ENCODE measurements at places on chromosomes 4 and X.

- H3K36me3 ChIP-seq, result no peaks in the 10 kb centered on the region
- H3K4me3 ChIP-seq, result no peak overlapping the region
- H3K27ac ChIP-seq, result no peak overlapping the region
- no peaks in the 10 kb centered on the region for H3K27me3 ChIP-seq
- DNase-seq, result no peak
- no peaks in the 10 kb centered on the region for H3K4me1 ChIP-seq
Observed at GRCh38 chr4:16579866-16580265, 318.6 kb downstream of the LDB2 start.

- no peak for DNase-seq
- no peaks in the 10 kb centered on the region for H3K4me1 ChIP-seq
- no peak overlapping the region for H3K4me3 ChIP-seq
- no peaks in the 10 kb centered on the region for H3K27me3 ChIP-seq
- H3K27ac ChIP-seq, result no peak overlapping the region
- H3K36me3 ChIP-seq, result no peaks in the 10 kb centered on the region
Observed at GRCh38 chr4:15912961-15913630, 25.4 kb downstream of the FGFBP1 start.

GRCh38 chr4:13548059-13548983 is 4.0 kb upstream of the NKX3-2 start:
- no peaks in the 10 kb centered on the region for H3K36me3 ChIP-seq
- peaks cover 5% of the 10 kb centered on the region for H3K4me1 ChIP-seq
- H3K4me3 ChIP-seq, result peak overlapping the region; percentile 65
- H3K27me3 ChIP-seq, result no peaks in the 10 kb centered on the region
- H3K27ac ChIP-seq, result peak overlapping the region; percentile 62
- peak; percentile 57 for DNase-seq

- DNase-seq, result no peak
- no peaks in the 10 kb centered on the region for H3K36me3 ChIP-seq
- no peak overlapping the region for H3K27ac ChIP-seq
Observed at GRCh38 chr4:58061967-58062366, 951.8 kb upstream of the IGFBP7 start.

- H3K27ac ChIP-seq, result no peak overlapping the region
- no peak for DNase-seq
- no peaks in the 10 kb centered on the region for H3K36me3 ChIP-seq
- H3K27me3 ChIP-seq, result no peaks in the 10 kb centered on the region
- H3K4me3 ChIP-seq, result no peak overlapping the region
- no peaks in the 10 kb centered on the region for H3K4me1 ChIP-seq
Observed at GRCh38 chrX:47480576-47480975, 2.4 kb downstream of the ZNF41 start.

DNA sequence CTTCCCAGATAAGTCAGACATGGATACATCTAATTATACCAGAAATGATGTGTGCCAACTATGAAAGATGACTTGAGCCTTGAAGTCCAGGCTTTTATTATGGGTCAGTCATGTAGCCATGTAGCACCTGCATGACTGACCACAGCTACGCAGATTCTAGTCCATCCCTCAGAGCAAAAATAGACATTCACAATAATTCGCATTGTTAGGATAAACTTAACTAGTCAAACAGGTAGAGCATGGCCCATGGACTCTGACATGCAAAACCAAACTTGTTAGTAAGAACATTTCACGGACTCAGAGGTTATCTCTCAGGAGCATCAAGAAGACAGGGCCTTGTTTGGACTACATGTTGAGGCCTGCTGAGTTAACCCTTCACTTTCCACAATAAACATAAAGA is 132.6 kb downstream of the PWWP3B start:
- no peak overlapping the region for H3K4me3 ChIP-seq
- no peak for DNase-seq

GRCh38 chr4:52107745-52108144 is 56.6 kb downstream of the SPATA18 start:
- no peak overlapping the region for H3K27ac ChIP-seq
- no peaks in the 10 kb centered on the region for H3K27me3 ChIP-seq
- peaks cover 18% of the 10 kb centered on the region for H3K4me1 ChIP-seq
- H3K4me3 ChIP-seq, result no peak overlapping the region

- no peak overlapping the region for H3K27ac ChIP-seq
- H3K4me3 ChIP-seq, result no peak overlapping the region
- no peaks in the 10 kb centered on the region for H3K27me3 ChIP-seq
- no peak for DNase-seq
Observed at GRCh38 chr4:164725066-164725465, 28.9 kb upstream of the SMIM31 start.

DNA sequence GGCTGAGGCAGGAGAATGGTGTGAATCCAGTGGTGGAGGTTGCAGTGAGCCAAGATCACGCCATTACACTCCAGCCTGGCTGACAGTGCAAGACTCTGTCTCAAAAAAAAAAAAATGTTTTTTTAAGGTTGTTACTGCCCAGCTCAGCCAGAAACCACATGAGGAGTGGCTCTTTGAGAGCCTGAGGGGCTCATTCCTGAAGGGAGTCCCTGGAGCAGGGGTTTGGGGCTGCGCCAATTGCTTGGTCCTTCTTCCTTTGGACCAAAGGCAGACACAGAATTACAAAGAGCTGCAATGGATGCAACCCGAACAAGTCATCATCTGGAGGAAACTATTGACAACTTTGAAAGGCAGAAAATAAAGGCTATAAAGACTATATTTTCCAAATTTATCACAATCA is 60.6 kb upstream of the WWC2 start:
- peaks cover 3% of the 10 kb centered on the region for H3K27me3 ChIP-seq
- H3K36me3 ChIP-seq, result no peaks in the 10 kb centered on the region
- no peak overlapping the region for H3K4me3 ChIP-seq
- H3K4me1 ChIP-seq, result no peaks in the 10 kb centered on the region
- no peak overlapping the region for H3K27ac ChIP-seq
- DNase-seq, result no peak

- no peak overlapping the region for H3K4me3 ChIP-seq
- H3K4me1 ChIP-seq, result no peaks in the 10 kb centered on the region
- DNase-seq, result no peak
- H3K27me3 ChIP-seq, result no peaks in the 10 kb centered on the region
Observed at GRCh38 chr4:128930051-128930450, 120.6 kb downstream of the JADE1 start.

DNA sequence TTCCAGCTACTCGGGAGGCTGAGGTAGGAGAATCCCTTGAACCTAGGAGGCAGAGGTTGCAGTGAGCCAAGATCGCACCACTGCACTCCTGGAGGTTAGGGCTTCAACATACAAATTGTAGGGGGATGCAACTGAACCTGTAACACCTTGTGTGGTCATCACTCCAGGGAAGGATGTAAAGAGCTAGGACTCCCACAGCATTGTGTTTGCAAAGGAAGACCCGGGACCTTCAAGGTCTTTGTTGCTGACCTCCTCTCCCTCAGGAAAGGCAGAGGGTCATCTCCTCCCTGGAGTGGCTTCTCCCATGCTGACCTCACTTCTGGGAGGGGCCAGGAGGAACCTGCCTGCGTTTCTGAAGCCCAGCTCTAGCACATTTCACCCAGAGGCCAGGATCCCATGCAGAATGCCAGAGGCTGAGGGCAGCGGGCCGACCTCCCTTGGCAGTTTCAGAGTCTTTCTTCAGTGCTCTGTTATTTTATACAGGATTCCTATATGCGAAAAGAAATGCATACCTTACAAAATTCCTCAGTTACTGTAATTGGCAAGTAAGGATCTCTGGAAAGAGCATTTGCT is 80.2 kb downstream of the HTRA3 start:
- H3K4me3 ChIP-seq, result no peak overlapping the region
- H3K27ac ChIP-seq, result no peak overlapping the region
- no peaks in the 10 kb centered on the region for H3K4me1 ChIP-seq
- no peak for DNase-seq

- no peaks in the 10 kb centered on the region for H3K27me3 ChIP-seq
- H3K4me1 ChIP-seq, result peaks cover 6% of the 10 kb centered on the region
- peak; percentile 93 for DNase-seq
- H3K4me3 ChIP-seq, result no peak overlapping the region
- H3K27ac ChIP-seq, result no peak overlapping the region
Observed at GRCh38 chr4:4673070-4673469, 131.2 kb upstream of the STX18 start.

DNA sequence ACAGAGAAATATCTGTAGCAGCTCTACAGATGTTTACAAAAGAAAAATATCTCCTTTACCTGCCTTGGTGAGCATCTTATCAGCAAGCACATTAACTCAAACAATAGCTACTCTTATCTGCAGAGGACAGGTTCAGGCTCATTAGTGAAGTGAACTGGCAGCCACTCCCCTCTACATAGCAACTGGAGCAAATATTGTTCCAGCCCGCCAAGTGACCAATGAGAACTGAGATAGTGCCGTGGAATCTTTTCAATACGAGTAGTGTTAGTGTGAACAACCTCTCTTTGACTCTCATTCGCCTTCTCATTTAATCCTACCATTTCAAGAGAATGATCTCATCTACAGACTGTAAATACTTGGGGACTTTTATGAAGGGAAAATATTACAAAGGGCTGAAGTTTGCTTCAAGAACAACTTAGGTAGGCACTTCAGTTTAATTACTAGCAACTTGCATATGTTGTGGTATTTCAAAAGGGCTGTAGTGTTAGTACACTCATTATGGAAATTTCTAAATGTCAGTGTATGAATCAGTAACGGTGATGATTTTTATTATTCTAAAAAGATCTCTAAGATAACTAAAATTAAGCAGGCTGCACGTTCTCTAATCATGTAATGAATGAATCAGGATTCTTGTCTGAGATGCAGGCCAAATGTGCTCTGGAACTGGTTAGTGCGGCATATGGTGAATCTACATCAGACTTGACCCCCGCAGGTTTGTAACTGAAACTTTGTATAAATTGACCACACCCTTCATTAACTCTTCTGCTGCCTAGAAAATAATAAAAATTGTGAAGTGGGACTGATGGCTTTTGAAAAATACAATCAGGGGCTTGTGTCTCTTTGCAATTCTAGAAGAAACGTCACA is 72.4 kb downstream of the PALLD start:
- no peaks in the 10 kb centered on the region for H3K36me3 ChIP-seq
- H3K27ac ChIP-seq, result peak overlapping the region; percentile 14
- peaks cover 14% of the 10 kb centered on the region for H3K4me1 ChIP-seq
- DNase-seq, result peak; percentile 65
- H3K27me3 ChIP-seq, result no peaks in the 10 kb centered on the region

DNA sequence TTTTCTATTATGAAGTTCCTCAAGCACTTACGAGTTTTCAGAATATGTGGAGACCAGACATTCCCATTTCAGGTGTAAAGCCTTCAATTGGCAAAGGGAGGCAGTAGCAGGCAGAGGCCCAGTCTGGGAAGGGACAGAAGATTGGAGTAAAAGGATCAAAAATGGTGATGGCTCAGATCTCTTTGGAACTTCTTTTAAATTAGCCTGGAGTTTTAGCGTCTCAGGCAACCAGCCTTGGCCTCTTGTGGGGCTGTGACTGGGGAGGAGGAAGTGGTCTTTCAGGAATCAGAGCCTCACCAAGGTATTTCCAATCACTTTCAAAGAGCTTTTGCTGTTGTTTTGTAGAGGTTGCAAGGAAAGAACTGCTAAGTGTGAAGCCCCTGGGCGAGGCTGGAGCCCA is 239.1 kb downstream of the FRAS1 start:
- no peak for DNase-seq
- no peaks in the 10 kb centered on the region for H3K4me1 ChIP-seq
- no peak overlapping the region for H3K4me3 ChIP-seq
- H3K36me3 ChIP-seq, result no peaks in the 10 kb centered on the region
- H3K27me3 ChIP-seq, result no peaks in the 10 kb centered on the region

DNA sequence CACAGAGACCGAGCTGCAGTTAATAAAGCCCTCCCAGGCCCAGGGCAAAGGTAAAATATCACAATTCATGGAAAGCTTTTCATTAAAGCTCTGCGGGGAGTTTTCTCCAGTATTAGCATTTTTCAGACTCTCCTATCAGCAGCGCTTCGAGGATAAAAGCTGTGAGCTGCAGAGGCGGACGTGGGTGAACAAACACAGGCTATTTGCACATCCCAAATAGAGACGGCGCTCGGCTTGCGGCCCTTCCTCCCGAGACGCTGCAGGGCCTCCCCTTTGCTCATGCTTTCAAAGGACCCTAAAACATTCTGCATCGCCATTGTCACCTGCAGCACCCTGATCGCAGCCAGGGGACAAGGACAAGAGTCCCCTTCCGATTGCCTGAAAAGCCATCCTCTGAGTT is 97.3 kb downstream of the SORCS2 start:
- DNase-seq, result no peak
- H3K36me3 ChIP-seq, result no peaks in the 10 kb centered on the region
- H3K4me3 ChIP-seq, result no peak overlapping the region
- H3K27ac ChIP-seq, result no peak overlapping the region
- H3K27me3 ChIP-seq, result no peaks in the 10 kb centered on the region
- H3K4me1 ChIP-seq, result no peaks in the 10 kb centered on the region

- no peak for DNase-seq
- H3K27me3 ChIP-seq, result no peaks in the 10 kb centered on the region
- H3K36me3 ChIP-seq, result no peaks in the 10 kb centered on the region
- H3K4me3 ChIP-seq, result no peak overlapping the region
- peaks cover 38% of the 10 kb centered on the region for H3K4me1 ChIP-seq
- no peak overlapping the region for H3K27ac ChIP-seq
Observed at GRCh38 chr4:150318527-150318926, 240.3 kb downstream of the DCLK2 start.

- no peaks in the 10 kb centered on the region for H3K36me3 ChIP-seq
- H3K27ac ChIP-seq, result no peak overlapping the region
- H3K4me3 ChIP-seq, result no peak overlapping the region
- no peak for DNase-seq
- H3K27me3 ChIP-seq, result no peaks in the 10 kb centered on the region
Observed at GRCh38 chr4:163611784-163612445, 117.4 kb downstream of the TMA16 start.

- H3K27me3 ChIP-seq, result no peaks in the 10 kb centered on the region
- no peaks in the 10 kb centered on the region for H3K36me3 ChIP-seq
- peaks cover 21% of the 10 kb centered on the region for H3K4me1 ChIP-seq
- H3K27ac ChIP-seq, result no peak overlapping the region
Observed at GRCh38 chr4:114028071-114028470, 48.6 kb upstream of the ARSJ start.

DNA sequence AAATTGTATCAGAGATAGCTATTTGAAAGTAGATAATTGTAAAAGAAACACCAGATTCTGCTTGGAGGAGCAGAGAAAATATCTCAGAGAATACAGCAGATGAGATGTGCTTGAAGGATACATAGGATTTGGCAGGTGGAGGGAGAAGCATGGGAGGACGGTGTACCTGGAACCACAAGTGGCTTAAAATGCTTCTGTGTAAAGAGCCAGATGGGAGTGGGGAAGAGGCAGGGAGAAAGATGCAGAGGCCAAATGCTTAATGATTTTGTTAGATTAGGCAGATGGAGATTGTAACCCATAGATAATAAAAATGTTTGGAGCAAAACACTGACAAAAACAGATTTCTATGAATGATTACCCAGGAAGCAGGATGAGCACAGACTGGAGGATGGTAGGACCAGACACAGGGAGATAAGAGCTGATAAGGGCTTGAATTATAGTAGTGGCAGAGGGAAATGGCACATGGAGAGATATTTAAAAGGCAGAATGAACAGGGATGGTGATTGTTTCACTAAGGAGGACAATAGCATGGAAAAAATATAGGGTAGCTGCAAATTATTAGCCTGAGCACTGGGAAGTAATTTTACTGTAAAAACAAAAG is 145.7 kb upstream of the TBC1D9 start:
- H3K4me1 ChIP-seq, result peaks cover 17% of the 10 kb centered on the region
- no peak overlapping the region for H3K4me3 ChIP-seq
- no peak overlapping the region for H3K27ac ChIP-seq
- no peaks in the 10 kb centered on the region for H3K36me3 ChIP-seq

All from A673 (cell line).